Aorta (tissue), 5 donors: ENCODE measurements at places on chromosomes 5 and 9.

DNA sequence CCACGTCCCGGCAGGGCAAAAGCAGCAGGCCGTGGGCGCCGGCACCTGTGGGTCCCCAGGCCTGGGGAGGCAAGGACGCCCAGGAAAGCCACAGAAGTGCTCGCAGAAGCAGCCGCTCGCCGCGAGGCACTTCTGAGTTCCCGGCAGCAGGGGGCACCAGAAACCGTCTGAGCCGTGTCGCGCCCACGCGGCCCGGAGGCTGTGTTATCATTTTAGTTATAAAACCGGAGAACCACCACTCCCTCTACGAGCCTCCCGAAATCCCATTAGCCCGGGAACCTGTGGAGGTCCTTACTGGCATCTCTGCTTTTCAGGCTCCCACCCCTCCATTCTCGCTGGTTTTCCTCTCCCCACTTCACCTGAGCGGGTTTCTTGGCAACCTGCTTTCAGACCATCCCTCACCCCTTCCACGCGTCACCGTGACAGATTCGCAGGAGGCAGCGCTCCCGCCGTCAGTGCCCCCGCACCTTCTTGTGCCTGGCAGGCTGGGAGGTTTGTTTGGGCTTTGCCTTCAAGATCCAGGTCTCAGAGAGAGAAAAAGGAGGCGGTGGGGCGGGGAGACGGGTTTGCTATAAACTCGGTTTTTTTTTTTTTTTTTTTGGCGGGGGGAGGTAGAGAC, 2.3 kb downstream of the GDNF start:
- H3K4me1 ChIP-seq: peaks cover 2% of the 10 kb centered on the region
- no peaks in the 10 kb centered on the region for H3K27me3 ChIP-seq
- H3K27ac ChIP-seq: no peak overlapping the region

DNA sequence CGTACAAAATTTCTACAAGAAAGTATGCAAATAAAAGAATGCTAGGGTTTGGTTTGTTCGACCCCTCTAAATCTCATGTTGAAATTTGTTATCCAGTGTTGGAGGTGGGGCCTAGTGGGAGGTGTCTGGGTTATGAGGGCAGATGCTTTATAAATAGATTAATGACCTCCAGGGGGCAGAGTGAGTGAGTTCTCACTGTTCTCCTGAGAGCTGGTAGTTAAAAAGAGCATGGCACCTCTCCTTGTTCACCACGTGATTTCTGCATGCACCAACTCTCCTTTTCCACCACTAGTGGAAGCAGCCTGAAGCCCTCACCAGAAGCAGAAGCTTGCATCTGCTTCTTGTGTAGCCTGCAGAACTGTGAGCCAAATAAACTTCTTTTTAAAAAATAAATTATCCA, 50.4 kb upstream of the FAM170A start:
- H3K4me1 ChIP-seq: no peaks in the 10 kb centered on the region
- peaks cover 2% of the 10 kb centered on the region for H3K27me3 ChIP-seq
- no peak overlapping the region for H3K27ac ChIP-seq
- H3K4me3 ChIP-seq: no peak overlapping the region

DNA sequence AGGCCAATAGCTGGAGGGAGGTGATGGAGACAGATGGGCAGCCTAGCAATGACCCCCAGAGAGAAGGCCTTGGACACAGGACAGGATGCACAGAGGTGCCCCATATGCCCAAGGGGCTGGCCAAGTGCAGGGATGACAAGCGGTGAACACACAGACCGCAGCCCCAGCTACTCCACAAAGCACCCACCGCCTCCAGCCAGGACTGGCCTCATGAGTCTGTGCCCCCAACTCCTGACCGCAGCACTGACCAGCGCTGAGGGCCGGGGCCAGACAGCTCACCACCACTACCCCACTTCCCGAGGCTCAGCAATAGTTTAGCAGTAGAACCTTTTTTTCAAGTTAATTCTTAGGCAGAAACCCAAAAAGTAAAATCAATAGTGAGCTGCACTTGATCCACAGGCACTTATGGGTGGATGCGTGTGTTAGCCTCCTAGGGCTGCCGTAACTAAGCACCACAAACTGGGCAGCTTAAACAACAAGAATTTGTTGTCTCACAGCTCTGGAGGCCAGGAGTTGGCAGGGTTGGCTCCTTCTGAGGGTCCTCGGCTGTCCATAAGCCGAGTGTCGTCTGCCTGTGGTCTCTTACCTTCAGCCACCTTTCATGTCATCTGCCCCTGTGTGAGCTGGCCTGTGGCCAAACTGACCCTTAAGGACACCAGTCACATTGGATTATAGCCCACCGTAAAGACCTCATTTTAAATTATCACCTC, 14.1 kb downstream of the ROR2 start:
- H3K4me1 ChIP-seq: no peaks in the 10 kb centered on the region
- no peaks in the 10 kb centered on the region for H3K27me3 ChIP-seq
- H3K27ac ChIP-seq: no peak overlapping the region
- no peaks in the 10 kb centered on the region for H3K36me3 ChIP-seq

DNA sequence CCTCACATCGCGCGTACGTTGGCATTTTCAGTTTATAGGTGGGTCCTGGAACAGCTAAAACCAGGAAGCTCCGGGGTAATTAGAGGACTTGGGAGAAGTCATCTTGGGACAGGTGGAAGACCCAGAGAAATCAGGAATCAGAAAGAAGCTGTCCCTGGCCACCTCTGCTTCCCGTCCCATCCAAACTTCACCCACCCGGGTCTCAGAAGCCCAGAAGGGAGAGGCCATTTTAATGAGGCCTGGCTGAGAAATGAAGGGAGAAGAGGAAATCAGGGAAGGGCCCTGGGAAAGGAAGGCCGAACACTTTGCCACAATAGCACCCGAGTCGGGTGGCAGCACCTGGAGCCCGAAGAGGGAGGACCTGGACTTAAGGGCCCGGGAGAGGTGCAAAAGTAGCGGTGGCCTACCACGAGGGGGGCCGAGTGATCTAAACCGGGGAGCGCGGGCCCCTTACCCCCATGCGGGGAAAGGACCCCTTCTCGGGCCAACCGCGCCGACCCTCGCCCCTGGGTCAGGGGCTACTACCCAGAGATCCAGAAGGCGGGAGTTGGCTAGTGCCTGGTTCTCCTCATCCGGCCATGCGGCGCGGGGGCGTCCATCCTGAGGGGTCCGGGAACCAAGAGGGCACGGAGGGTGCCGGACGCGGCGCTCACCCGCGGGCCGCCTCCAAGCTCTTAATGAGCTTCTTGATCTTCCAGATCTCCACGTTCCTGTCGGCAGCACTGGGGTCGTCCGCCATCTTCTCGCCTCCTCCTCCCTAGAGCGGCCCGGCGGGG, 668 bp downstream of the ETF1 start:
- peak overlapping the region; percentile 78 for H3K4me3 ChIP-seq
- H3K27ac ChIP-seq: peak overlapping the region; percentile 93
- H3K4me1 ChIP-seq: no peaks in the 10 kb centered on the region
- DNase-seq: no peak
- H3K27me3 ChIP-seq: no peaks in the 10 kb centered on the region
- no peaks in the 10 kb centered on the region for H3K36me3 ChIP-seq

- H3K4me3 ChIP-seq: no peak overlapping the region
- no peak for DNase-seq
- H3K27ac ChIP-seq: no peak overlapping the region
- no peaks in the 10 kb centered on the region for H3K27me3 ChIP-seq
- no peaks in the 10 kb centered on the region for H3K36me3 ChIP-seq
- no peaks in the 10 kb centered on the region for H3K4me1 ChIP-seq
Measured at GRCh38 chr5:83683836-83684235, 36.8 kb downstream of the HAPLN1 start.

GRCh38 chr5:88743231-88743834, 139.7 kb downstream of the MEF2C start:
- peaks cover 3% of the 10 kb centered on the region for H3K4me1 ChIP-seq
- no peak for DNase-seq
- H3K27ac ChIP-seq: no peak overlapping the region
- H3K4me3 ChIP-seq: no peak overlapping the region

DNA sequence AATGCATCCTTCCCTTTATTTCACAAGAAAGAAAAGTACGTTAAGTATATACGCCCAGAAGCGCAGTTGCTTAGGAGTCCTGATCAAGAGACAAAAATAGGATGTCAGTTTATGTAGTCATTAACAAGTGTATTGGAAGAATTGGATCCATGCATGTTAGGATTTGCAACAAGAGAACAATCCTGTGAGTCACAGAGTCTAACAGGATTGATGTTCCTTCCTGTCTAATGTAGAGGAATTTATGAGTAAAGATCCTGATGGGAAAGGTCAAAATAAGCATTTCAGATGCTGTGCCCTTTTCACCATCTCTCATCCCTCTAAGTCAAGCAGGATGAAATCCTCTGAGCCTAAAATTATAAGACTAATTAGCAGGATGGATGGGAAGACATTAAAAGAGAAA, 406.0 kb upstream of the GRIA1 start:
- H3K36me3 ChIP-seq: no peaks in the 10 kb centered on the region
- H3K27ac ChIP-seq: no peak overlapping the region
- H3K4me3 ChIP-seq: no peak overlapping the region

- H3K27ac ChIP-seq: no peak overlapping the region
- no peak for DNase-seq
- no peaks in the 10 kb centered on the region for H3K27me3 ChIP-seq
Measured at GRCh38 chr9:133285252-133285775, 10.3 kb upstream of the ABO start.

GRCh38 chr5:169242849-169243186, 58.1 kb downstream of the SLIT3 start:
- no peaks in the 10 kb centered on the region for H3K4me1 ChIP-seq
- no peak overlapping the region for H3K27ac ChIP-seq

GRCh38 chr9:103991698-103992097, 102.4 kb upstream of the SMC2 start:
- no peaks in the 10 kb centered on the region for H3K27me3 ChIP-seq
- no peaks in the 10 kb centered on the region for H3K36me3 ChIP-seq
- H3K27ac ChIP-seq: no peak overlapping the region
- H3K4me1 ChIP-seq: no peaks in the 10 kb centered on the region
- no peak for DNase-seq
- H3K4me3 ChIP-seq: no peak overlapping the region

DNA sequence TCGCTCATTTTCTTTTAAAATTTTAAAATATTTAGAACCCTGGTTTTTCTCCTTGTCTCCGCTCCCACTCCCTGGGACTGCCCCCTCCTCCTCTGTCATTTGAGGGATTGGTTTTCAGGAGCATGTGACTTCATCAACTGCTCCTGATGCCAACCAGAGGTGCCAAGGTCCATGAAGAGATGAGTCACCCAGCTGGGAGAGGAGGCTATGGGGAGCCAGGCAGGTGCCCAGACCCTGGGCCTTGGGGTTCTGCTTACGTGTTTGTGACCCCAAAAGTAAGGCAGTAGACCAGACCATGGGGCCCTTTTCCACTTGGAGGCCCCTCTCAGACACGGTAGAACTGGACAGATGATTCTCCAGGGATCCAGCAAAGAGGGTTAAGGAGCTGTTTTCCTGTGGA, 167.0 kb downstream of the FGF18 start:
- no peak overlapping the region for H3K27ac ChIP-seq
- DNase-seq: no peak
- peaks cover 2% of the 10 kb centered on the region for H3K27me3 ChIP-seq
- no peaks in the 10 kb centered on the region for H3K36me3 ChIP-seq
- no peaks in the 10 kb centered on the region for H3K4me1 ChIP-seq
